ENCODE measurements at places on chromosomes 16 and 17. TPM values are rescaled to one million over a fixed set of nuclear protein-coding genes. Genes with fewer than 3 reads are reported as not detected.

CIBAR2 gene
- not detected for total RNA-seq

KNOP1 gene
- 15.2 TPM for total RNA-seq

CD300E gene
- total RNA-seq: not detected

SNTB2 gene
- 33.6 TPM for total RNA-seq

FOXN1 gene
- total RNA-seq: not detected

PITPNM3 gene
- total RNA-seq: 2.0 TPM
